Activated CD4-positive, alpha-beta T cell treated with anti-CD3 and anti-CD28 coated beads, Interleukin-2, Interleukin-6, amounts not matched to agents 100 ng/mL and 50 ng/mL, durations not matched to agents 16 hours and 8 hours (primary cell): ENCODE measurements at places on chromosomes 6 and 20.

DNA sequence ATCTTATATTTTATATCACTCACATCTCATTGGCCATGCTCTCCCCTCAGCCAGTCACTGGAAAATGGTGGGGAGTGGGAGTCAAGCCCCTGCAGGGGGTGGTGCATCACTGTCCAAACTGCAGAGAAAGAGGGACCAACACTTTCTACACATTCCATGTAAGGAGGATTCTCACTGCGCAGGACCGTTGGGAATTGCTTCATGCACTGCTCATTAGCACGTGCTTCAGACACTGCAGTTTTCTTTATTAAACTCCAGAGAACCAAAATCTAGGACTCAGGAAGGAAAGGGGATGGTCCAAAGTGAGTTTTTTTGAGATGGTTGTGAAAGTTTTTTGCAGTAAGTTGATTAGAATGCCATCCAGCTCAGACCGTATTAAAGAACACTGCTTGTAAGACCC, 269.8 kb downstream of the FARS2 start:
- DNase-seq, result no peak

- no peak for DNase-seq
Observed at GRCh38 chr6:48475275-48475674, 364.3 kb upstream of the PTCHD4 start.

GRCh38 chr6:28693751-28694443, 168.2 kb downstream of the GPX5 start:
- DNase-seq, result no peak

- DNase-seq, result peak; percentile 49
Observed at GRCh38 chr6:33861722-33862121, 57.9 kb upstream of the MLN start.

- no peak for DNase-seq
Observed at GRCh38 chr6:124234801-124235200, 431.1 kb downstream of the NKAIN2 start.

- no peak for DNase-seq
Observed at GRCh38 chr6:70150521-70150920, 152.4 kb downstream of the COL9A1 start.

DNA sequence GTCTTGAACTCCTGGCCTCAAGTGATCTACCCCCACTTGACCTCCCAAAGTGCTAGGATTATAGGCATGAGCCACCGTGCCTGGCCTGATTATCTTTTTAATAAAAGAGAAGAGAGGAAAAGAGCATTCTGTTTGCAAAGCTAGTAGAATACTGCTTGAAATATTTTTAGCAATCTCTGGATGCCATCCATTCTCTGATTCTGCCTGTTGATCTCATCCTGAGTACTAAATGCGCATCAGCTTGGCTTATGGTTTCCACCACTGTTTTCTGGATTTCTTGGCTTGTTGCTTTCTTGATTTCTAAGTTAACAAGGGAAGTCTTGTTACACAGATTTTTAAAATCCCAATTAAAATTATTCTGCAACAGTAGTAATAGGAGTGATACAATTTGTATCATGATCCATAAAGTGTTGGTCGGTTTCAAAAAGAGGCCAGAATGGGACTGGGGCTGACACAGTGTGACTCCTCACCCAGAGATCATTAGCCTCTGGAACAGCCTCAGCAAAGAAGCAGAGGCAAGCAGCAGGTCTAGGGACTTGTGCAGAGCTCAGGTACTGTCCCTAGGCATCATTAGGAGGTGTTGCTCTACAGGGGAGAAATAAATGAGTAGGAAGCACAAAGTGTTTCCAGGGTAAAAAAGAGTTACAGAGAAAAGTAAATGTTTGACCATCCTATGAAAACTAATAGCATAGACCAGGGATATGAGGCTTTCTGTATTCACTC, 17.8 kb upstream of the SLC16A10 start:
- DNase-seq, result no peak

DNA sequence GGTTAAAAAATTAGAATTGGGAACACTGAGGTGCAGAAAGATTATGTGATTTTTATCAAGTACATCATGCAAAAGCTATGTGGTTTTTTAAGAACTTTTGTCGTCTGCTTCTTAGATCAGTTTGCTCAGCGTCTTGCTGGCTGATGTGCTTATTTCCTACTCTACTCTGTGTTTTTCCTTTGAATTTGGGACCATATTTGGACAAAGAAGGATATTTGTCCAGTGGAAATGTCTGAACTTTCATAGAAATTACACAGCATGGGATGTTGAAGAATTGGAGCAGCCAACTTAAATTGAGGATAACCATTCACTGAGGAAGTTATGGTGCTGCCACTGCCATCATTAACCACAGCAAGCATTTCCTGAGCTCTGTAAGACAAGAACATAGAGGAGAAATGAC, 252.8 kb upstream of the HS3ST5 start:
- no peak for DNase-seq

DNA sequence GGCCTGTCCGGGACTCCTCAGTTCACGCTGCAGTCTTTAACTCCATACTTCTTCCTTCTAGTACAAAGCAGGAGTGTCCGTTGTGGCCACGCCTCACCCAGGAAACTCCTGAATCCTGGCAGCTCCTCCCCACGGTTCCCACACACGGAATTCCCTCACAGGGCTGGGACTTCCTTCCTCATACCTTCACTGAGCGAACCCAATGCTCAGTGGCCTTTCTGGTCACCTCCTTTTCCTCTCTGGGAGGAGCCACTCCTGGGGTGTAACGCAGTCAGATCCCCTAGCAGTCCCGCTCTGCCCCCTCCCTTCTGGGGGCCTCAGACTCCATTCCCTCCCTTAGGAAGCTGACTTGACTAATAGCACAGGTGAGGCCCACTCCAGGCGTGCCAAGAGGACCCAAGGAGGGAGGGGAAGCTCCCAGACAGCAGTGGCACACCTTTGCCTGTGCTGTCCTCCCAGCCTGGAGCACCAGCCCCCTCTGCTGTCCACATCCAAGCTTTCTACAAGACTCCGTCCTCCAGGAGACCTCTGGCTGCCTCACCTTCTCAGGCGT, at the start of gene SLC52A3:
Gene SLC52A3, minus strand, starts transcription at position 75 of the 553 bp plus-strand sequence. CDS start 2,726 bp downstream, outside the sequence.
- no peak for DNase-seq

DNA sequence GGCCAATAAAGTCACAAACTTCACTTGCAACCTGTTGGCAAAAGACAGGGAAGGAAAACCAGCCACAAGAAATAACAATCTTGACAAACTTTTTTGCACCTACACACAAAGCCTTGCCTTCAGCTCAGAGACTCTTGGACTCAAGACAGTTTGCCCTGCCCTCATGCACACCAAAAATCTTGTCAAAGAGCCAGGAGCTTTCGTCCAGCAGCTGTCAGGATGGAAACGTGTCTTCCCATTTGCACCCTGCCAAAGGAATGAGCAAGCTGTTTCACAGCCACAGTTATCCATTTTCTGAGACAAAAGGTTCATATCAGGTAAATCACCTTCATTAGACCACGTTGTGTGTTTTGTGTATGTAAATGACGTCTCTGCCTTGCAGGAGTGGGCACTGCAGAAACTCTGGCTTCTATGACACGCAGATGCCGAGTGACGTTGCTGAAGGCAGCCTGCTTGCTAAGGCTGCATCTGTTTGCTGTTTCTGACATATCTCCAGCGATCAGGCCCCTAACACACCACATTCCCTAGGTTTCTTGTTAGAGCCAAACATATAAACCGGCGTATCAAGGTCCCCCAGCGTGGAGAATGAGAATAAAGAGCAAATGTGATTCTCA, 193.4 kb downstream of the SYNDIG1 start:
- no peak for DNase-seq

- no peak for DNase-seq
Observed at GRCh38 chr6:94956910-94957309, 620.4 kb upstream of the MANEA start.

DNA sequence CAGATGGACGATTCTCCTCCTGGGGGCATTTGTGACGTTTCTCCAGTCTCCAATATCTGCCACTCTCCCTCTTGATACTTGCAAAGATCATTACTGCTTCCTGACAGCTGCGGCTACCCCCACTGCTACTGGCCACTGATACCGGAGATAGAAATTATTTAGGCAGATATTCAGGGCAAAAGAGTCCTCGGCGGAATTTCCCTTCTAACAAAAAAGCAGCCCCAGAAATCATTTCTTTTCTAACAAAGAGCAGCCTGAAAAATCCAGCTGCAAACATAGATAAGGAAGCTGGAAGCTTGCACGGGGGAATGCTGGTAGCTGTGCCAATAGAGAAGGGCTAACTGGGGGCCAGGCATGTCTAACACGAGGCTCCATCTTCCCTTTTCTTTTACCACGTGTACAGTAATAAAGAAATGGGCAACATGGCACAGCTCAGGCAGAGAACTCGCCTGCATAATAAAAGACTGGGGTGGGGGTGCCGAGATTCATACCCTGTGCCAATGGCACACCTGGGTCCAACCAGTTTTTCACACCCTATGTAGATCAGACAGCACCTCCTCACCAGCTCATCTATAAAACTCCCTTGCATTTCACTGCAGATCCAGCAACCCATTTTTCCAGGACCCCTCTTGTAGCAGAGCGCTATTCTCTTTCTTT, 6.1 kb downstream of the TP53RK start:
- no peak for DNase-seq

- DNase-seq, result no peak
Observed at GRCh38 chr6:119162134-119162775, 83.8 kb upstream of the FAM184A start.

- no peak for DNase-seq
Observed at GRCh38 chr20:31705598-31706597, 16.8 kb downstream of the BCL2L1 start.

GRCh38 chr6:5295623-5296022, 34.3 kb downstream of the FARS2 start:
- DNase-seq, result no peak

- no peak for DNase-seq
Observed at GRCh38 chr20:20969701-20970280, 136.4 kb downstream of the LINC00237 start.

DNA sequence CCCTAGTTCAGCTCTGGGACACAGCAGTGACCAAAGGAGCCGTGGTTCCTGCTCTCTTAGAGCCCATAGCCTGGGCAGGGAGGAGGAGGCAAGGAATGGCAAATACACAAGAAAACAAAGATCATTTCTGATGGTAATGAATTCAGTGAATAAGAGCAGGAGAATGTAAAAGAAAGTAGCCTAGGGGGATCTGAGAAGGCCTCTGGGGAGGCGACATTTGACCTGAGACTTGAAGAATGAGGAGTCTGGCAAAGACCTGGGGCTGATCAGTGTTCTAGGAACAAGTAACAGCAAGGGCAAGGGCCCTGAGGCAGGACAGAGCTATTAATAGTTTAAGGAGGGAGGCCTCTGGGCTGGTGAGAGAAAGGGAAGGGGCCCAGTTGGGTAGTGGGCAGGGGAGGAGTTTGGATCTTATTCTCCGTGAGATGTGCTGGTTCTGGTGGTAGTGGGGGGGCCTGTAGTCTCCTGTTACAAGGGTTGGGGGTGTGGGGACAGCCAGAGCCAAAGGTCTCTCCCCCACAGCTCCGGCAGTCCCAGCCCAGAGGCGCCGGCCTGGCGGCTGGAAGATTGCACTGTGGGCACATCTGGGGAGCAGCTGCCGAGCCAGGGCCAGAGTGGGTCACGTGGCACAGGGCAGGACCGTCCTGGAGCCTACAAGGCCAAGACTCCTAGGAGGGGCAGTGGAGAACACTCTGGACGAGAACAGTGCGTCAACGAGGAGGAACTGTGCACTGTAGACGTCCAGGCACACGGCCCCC, 9.3 kb upstream of the ID1 start:
- no peak for DNase-seq

DNA sequence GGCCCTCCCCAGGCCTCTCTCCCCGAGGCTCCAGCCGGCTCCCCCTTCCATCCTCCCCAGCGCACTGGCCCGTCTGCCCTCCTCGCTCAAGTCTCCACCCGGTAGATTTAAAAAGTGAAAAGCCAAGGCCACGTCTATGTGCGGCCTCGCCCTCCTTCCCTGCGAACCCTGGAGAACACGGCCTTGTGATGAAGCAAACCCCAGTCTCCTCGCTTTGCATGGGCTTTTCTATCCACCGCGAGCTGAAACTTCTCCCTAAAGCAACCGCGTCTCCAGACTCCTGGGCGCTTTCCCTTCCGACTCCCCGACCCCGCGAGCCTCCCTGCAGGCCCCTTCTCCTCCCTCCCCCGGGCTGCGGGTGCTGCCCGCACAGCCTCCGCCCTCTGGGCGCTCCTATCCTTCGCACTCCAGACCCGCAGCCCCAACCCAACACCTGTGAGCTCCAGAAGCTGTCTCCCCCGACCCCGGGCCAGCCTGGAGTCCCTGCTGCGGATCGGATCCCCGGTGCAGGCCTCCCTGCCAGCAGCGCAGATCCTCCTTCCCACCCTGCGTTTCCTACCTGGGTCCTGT, 265.2 kb upstream of the QKI start:
- DNase-seq, result no peak

GRCh38 chr6:18326980-18327379, 60.2 kb upstream of the RNF144B start:
- DNase-seq, result no peak

GRCh38 chr6:34517966-34518365, 38.2 kb downstream of the SPDEF start:
- no peak for DNase-seq

DNA sequence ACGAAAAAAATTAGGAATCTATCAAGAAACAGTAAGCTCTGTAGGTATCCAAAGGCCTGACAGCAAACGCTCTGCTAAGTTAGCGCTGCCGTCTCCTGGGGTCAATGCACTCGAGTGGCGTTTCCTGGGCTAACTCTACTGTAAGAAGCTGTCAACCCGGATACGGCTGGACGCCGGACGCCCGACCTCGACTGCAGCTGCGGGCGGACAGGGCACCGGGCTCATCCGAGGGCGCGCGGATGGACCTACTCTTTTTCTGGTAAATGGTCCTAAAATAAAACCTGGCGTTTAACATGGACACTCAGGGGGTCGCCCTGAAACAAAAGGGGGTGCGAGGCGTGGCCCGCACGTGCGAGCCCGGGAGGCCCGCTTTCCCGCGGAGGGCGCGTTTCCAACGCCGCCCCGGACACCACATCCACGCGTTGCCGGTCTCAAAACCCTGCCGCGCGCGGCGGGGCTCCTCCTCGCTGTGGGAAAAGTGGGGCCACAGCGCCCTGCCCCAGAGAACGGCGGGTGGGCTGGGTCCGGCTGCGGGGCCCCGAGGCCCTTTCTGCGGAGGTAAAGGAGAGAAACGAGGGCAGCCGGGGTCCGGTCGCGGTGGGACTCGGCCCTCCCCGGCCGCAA, 537 bp downstream of the TCP1 start:
- peak; percentile 48 for DNase-seq

- no peak for DNase-seq
Observed at GRCh38 chr20:57197352-57198131, 68.9 kb downstream of the BMP7 start.
